ENCODE measurements at places on chromosomes 1 and 21.
A peak's percentile ranks its signal among the peaks of the same experiment; 100 is the strongest.

GRCh38 chr1:229118477-229119061 lies 152.3 kb upstream of the RAB4A start:
- no peak for DNase-seq
- H3K27ac ChIP-seq = peak overlapping the region; percentile 29
- H3K4me1 ChIP-seq = peaks cover 16% of the 10 kb centered on the region
- no peaks in the 10 kb centered on the region for H3K36me3 ChIP-seq

- no peak for DNase-seq
- H3K4me3 ChIP-seq = no peak overlapping the region
- H3K27me3 ChIP-seq = no peaks in the 10 kb centered on the region
- no peak overlapping the region for H3K27ac ChIP-seq
- H3K4me1 ChIP-seq = no peaks in the 10 kb centered on the region
These were observed 19.3 kb downstream of the IARS2 start for GRCh38 chr1:220113136-220113695.

DNA sequence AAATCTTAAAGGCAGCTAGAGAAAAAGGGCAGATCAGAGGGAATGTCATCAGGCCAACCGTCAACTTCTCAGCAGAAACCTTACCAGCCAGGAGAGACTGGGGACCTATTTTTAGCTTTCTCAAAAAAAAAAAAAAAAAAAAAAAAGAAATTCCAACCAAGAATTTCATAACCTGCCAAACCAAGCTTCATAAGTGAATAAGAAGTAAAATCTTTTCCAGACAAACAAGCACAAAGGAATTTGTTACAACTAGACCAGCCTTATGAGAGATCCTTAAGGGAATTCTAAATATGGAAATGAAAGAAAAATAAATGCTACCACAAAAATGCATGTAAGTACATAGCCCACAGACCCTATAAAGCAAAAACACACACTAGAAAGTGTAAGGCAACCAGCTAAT lies 267.7 kb downstream of the AKT3 start:
- H3K27ac ChIP-seq = no peak overlapping the region
- no peaks in the 10 kb centered on the region for H3K4me1 ChIP-seq
- H3K27me3 ChIP-seq = no peaks in the 10 kb centered on the region
- no peak for DNase-seq
- H3K36me3 ChIP-seq = no peaks in the 10 kb centered on the region

DNA sequence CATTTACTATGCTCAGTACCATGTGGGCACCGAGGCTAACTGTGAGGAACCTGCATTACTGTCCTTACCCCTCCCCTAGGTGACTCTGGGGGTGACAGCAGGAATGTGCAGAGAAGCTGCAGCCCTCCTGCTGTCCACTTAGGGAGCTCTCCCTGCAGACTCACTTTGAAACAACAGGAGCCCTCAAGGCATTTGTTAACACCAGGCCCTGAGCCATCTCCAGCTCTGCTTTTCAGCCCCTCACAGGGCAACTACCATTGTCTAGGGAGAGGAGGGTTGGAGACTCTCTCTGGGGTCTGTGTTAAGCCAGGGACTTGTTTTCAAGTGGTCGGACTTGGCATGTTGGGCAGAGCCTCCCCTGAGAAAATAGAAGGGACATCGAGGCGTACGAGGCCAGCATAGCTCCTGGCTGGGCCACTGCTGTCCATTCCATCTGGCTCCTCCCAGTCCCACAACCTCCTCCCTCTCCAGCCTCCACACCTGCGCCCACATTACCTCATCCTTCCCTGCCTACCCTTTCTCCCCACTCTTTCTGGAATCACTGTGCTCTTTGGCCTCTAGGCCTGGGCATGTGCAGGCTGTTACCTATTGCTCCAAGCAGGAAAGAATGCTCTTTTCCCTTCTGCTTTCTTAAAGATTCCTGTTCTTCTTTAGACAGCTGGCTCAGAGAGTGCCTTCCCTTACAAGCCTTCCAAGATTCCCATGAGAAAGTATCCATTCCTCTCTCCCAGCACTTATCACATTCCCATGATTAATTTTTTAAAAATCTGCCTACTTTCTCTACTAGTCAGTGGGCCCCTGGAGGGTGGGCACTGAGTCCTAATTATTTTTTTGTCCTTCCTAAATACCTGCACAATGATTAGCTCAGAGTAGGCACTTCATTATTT lies 102.7 kb upstream of the GCLM start:
- no peaks in the 10 kb centered on the region for H3K36me3 ChIP-seq
- DNase-seq = no peak

- H3K36me3 ChIP-seq = no peaks in the 10 kb centered on the region
- H3K27me3 ChIP-seq = no peaks in the 10 kb centered on the region
- no peak overlapping the region for H3K4me3 ChIP-seq
- peaks cover 1% of the 10 kb centered on the region for H3K4me1 ChIP-seq
- H3K27ac ChIP-seq = no peak overlapping the region
These were observed 14.4 kb downstream of the C2CD2 start for GRCh38 chr21:41939391-41939790.

DNA sequence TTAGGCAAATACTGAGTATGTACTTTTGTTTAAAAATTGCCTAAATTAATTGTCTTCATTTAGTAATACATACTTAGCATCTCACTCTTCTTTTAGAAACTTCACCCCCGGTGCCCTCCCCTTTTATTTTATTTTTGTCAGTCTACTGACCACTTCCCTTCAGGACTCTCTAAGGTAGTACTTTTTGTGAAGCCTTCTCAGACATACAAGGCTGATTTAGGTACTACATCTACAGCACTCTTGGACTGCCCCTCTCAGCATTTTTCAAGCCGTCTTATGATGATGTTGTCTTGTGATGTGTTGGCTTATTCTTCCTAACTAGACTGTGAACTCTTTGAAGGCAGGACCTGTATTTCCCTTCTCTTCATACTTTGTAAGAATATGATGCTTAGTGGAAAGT lies 24.7 kb downstream of the RPS6KC1 start:
- no peaks in the 10 kb centered on the region for H3K27me3 ChIP-seq
- DNase-seq = no peak
- H3K27ac ChIP-seq = no peak overlapping the region
- no peaks in the 10 kb centered on the region for H3K36me3 ChIP-seq

DNA sequence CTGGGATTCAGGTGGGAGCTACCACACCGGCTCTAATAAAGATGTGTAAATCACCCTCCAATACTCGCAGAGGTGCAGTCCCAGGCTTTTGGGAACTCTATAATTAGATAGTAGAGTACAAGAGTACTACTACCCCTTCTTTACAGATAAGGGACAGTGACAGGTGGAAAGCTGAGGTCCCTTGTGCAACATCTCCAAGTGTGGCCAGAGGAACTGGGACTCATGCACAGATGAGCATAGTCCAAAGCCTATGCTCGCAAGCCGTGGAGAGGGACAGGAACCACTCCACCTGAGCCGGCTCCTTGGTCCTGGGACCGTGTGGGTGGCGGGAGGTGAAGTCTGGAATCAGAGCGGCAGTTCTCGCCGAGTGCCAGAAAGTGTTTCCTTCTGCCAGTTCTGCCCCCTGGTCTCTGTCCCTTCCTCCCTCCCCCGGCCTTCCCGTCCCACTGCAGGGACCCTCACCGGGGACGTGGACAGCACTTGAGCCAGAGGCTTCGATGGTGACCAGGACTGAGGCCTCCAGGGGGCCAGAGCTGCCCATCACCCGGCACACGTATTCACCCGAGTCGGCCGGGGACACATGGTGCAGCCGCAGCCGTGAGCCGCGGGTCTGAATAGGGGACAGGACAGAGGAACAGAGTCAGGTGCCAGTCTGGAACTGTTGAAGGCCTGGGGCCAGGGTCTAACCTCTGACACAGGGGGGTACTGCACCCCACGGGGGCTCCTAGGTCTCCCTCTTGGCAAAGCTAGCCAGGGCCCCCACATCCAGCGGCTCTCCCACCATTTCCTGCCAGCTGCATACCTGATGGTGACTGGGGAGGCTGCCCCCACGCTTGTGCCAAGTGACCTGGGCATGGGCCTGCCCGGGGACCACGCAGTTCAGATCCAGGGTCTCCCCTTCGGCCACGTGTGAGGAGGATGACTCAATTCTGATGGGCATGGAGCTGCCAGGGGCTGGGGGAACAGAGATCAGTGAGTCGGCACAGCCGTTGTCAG lies 33.9 kb downstream of the LDLRAD2 start:
- no peaks in the 10 kb centered on the region for H3K27me3 ChIP-seq
- no peak overlapping the region for H3K27ac ChIP-seq
- H3K4me1 ChIP-seq = no peaks in the 10 kb centered on the region
- peak; percentile 54 for DNase-seq
- no peak overlapping the region for H3K4me3 ChIP-seq

DNA sequence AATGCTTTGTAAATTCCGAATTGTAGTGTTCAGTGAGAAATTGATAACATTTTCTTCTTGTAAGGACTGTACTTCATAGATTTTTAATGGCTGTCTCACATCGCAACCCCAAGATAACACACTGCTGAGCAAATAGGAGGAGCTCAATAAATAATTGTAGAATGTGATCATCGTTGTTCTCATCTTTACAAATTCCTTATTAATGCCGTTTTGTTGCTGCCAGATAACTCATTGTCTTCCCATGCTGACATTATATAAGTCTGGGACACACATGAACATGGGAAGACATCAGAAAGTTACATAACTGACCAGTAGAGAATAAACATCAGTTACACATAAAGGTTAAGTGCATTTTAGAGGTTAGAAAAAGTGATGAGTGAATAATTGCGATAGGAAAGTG lies 46.4 kb upstream of the TSPAN2 start:
- H3K27me3 ChIP-seq = no peaks in the 10 kb centered on the region
- DNase-seq = no peak
- no peaks in the 10 kb centered on the region for H3K36me3 ChIP-seq
- H3K4me3 ChIP-seq = no peak overlapping the region
- peak overlapping the region; percentile 83 for H3K27ac ChIP-seq

DNA sequence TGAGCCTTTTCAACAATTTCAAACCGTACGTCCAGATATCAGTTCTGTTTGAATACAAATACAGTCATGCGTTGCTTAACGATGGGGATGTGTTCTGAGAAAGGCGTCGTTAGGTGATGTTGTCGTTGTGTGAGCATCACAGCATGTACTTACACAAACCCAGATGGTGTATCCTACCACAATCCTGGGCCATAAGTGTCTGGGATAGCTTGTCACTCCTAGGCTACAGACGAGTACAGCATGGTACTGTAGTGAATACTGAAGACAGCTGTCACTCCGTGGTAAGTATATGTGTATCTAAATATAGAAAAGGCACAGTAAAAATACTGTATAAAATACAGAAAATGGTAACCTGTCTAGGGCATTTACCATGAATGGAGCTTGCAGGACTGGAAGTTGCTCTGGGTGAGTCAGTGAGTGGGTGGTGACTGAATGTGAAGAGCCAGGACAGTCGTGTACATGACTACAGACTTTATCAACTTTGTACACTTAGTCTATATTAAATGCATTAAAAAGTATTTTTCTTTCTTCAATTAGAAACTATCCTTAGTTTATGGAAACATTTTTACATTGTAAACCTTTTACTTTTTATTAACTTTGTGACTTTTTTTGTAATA lies 10.5 kb upstream of the OR2W3 start:
- no peak for DNase-seq
- H3K27me3 ChIP-seq = no peaks in the 10 kb centered on the region
- no peak overlapping the region for H3K27ac ChIP-seq
- H3K4me3 ChIP-seq = no peak overlapping the region

GRCh38 chr1:43446388-43446740 lies 7.4 kb downstream of the HYI start:
- no peak overlapping the region for H3K4me3 ChIP-seq
- H3K27me3 ChIP-seq = no peaks in the 10 kb centered on the region
- peaks cover 89% of the 10 kb centered on the region for H3K36me3 ChIP-seq
- peak; percentile 52 for DNase-seq

DNA sequence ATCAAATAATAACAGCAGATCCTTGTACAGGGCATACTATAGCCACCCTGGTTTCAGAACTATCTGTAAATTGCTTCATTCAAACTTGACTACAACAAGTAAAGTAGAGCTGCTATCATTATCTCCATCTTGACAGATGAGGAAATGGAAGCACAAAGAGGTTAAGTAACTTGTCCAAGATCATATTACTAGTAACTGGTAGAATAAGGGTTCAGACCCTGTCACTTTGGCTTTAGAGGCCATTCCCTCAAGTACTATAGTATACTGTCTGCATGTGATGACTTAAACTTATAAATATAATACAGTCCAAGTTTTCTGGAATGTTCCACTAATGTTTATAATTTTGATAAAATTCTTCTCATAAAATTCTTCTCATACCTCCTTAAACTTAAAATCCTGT lies 24.8 kb downstream of the PGM1 start:
- H3K4me3 ChIP-seq = no peak overlapping the region
- no peaks in the 10 kb centered on the region for H3K27me3 ChIP-seq
- no peak overlapping the region for H3K27ac ChIP-seq
- no peaks in the 10 kb centered on the region for H3K4me1 ChIP-seq
- H3K36me3 ChIP-seq = peaks cover 6% of the 10 kb centered on the region
- DNase-seq = no peak

DNA sequence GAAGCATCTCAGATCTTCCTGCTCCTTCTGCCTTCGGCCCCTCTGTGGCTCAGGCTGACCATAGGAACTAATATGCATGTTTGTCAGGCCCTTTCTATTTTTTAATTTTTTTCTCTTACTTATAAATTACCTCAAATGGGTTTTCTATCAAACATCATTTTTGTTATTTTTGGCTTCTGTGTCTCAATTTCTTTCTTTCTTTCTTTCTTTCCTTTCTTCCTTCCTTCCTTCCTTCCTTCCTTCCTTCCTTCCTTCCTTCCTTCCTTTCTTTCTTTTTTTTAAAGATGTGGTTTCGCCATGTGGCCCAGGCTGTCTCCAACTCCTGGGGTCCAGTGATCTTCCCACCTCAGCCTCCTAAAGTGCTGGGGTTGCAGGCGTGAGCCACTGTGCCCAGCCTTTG lies 36.2 kb upstream of the TLR5 start:
- no peaks in the 10 kb centered on the region for H3K4me1 ChIP-seq
- DNase-seq = no peak
- no peaks in the 10 kb centered on the region for H3K36me3 ChIP-seq
- H3K27ac ChIP-seq = no peak overlapping the region
- no peaks in the 10 kb centered on the region for H3K27me3 ChIP-seq

- no peak overlapping the region for H3K4me3 ChIP-seq
- H3K27me3 ChIP-seq = peaks cover 5% of the 10 kb centered on the region
- no peaks in the 10 kb centered on the region for H3K36me3 ChIP-seq
- peak; percentile 23 for DNase-seq
These were observed 18.4 kb upstream of the LRRC3 start for GRCh38 chr21:44436958-44437357.

DNA sequence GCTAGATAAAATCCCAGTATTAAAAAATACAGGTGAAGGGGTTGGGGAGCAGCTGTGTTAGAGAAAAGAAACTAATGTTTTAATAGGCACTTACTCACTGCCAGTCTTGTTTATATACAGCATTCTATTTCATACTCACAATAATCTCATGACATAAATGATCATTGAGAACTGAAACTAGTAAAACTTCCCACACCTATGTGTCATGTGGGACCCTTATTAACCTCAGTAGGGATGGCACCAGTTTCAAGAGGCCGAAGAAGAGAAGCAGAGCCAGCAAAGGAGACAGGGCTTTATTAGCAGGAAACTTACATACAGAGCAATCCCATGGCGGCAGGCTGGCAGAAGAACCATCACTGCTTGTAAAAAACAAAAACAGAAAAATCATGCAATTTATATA lies 48.8 kb upstream of the KCNH1 start:
- H3K4me3 ChIP-seq = no peak overlapping the region
- no peaks in the 10 kb centered on the region for H3K27me3 ChIP-seq
- H3K27ac ChIP-seq = no peak overlapping the region
- H3K4me1 ChIP-seq = no peaks in the 10 kb centered on the region
